ENCODE measurements at places on chromosomes 3 and 15.

DNA sequence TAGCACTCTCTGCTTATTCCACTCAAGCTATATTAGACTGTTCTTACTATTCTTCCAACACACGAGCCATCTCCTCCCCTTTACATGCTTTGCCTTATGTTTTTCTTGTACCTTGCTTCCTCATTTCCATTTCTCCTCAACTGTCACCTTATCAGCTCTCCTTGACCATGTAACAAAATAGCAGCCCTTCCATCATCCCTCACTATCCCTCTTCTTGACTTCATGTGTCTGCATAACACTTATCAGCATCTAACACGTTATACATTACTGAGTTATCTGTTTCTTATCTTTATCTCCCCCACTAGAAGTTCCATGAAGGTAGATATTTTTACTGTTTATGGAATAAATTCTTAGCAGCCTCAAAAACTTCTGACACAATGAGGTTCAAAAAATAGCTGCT is 45.3 kb downstream of the TRPM7 start:
- no peak for DNase-seq

DNA sequence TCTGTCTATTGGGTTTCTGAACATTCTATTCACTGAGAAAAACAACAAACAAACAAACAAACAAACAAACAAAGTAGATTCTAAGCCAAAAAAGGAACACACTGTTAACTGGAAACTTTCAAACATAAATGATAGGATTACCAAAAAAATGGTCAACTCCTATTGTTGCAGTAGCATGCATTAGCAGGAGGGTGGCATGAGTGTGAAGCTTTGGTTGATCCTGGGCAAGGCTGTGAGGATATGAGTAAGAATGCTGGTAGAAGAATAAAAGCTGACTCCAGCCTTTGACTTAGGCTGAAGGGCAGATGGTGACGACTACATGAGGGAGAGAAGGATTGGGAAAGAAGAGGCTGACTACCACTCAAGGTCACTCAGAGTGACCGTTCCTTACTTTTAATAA is 810.3 kb downstream of the VGLL3 start:
- DNase-seq: peak; percentile 41

GRCh38 chr3:16509721-16510619 is 3.5 kb downstream of the RFTN1 start:
- no peak for DNase-seq

DNA sequence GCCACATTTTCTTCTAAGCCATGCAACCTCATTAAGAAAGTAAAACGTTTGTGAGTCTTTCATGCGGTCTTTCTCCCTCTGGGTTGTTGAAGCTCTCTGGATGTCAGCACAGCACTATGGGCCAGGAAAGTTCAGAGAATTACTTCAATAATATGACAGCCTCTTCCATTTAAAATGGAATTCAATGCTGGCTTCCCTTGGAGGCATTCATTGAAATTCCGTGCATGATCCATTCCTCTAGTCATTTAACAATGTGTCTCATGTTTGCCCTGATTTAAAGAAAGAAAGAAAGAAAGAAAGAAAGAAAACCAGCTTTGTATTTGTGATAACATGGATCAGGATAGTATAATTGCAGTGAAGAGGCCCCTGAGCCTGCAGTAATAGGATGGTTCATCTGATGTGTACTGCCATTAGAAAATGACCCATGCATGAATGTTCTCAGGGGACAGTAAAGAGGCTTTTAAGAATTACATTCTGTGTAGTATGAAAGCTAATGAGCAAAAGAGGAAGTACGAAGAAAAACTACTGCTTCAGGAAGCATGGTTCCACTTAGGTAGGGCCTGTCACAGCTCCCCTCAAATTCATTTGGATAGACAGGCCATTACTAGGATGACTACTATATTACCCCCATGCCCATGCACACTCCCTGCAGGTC is 146.0 kb downstream of the ARPP21 start:
- DNase-seq: no peak

DNA sequence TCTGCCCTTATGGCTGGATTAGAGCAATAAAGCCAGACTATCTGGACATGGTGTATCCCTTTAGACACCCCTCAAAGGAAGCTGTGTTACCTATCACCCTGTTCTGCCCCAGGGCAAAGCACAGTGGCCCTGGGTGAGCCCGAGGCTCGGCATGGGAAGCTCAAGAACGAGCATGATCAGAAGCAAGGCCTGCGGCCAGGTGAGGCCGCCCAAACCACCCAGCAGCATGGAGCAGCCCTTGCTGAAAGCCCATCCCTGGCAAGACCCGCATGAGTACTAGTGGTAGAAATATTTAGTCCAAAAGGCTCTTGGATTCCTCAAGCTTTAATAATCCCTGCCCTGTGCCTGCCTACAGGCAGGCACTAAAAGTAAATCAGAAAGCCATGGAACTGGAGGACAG is 261.1 kb downstream of the MEX3B start:
- no peak for DNase-seq

DNA sequence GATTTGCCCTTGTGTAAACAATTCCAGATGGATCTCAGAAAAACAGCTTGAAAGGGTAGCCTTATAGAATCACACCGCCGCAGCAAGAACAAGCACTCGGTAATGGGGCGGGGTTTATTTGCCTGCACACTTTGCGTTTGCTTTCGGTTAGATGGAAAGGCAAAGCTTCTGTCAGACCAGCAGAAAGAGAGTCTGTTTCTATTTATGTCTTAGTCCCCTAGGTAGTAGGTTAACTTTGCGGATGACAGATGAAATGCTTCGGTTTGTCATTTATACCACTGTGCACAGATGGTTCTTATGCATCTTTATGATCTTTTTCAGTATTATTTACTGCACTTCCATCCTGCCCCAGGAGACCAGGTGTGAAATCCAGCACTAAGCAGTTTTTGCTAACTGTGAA is 62.2 kb downstream of the PYDC2 start:
- DNase-seq: no peak

- no peak for DNase-seq
Observed at GRCh38 chr3:179788996-179789395, 136.2 kb downstream of the USP13 start.

GRCh38 chr15:98658831-98659699 is 10.7 kb downstream of the IGF1R start:
- peak; percentile 63 for DNase-seq

DNA sequence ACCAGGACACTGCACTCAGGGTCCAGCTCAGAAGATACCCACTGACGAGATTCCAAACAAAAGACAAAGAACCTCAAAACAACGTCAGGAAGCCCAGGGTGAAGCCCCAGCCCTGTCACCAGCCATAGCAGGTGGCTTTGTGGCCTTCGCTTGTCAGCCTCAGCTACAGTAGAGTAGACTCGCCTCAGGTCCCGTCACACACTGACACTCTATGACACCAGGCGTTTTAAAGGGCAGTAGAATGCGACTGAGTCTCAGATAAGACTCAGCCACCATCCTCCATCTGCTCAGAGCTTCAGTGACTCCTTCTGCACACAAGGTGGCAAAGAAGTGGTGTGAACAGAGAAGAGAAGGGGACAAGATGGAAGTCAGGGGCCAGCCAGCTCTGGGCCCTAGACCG is 12.8 kb downstream of the RBPMS2 start:
- no peak for DNase-seq

GRCh38 chr3:139310474-139310933 is 33.3 kb upstream of the MRPS22 start:
- no peak for DNase-seq

DNA sequence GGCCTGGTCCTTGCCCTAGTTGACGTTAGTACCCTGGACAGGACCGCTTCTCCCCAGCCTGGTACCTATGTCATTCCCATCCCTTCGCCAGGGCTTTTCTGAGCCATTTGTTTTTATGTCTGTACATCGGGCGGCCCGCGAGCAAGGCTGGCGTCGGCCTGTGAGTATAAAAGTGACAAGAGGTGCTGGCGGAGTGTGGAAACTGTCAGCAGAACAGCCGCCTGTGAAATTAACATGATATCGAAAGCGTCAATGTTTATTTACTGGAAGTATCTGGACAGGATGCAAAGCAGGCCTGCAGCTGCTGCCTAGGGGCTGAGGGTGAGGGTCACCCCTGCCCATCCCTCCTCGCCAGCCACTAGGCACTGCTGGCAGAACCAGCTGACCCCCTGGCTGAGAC is 33.4 kb downstream of the LINGO1 start:
- no peak for DNase-seq

- no peak for DNase-seq
Observed at GRCh38 chr3:134625462-134625861, 25.4 kb downstream of the KY start.

DNA sequence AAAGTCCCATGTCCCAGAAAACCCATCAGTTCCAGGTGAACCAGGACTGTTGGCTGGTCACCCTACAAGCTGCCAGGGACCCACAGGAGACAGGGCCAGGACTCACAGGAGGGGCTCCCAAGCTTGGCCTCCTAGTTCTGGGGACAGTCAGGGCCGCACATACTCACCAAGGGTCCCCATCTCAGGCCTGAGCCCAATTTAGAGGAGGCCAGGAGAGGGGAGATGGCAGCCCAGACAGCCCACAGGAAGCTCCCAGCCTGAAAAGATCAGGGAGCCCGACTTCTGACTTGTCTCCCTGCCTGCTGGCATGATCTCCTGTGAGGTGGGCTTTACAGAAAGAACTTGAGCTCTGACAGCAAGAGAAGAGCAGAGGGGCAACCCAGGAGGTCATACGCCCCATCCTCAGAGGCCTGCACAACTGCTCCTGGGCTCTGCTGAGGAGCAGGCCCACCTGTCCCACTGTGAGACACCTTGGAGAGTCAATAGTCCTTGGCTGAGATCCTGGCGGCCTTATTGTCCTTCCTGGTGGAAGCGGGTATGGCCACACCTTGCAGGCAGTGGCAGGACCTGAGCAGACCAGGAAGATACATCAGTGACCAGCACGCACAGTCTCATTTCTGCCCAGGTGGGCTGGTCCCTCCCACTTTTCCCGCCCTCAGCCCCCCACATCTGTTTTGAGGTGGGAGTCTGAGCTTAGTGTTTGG is 2.5 kb upstream of the ISLR start:
- DNase-seq: no peak

GRCh38 chr3:185069037-185070030 is 83.5 kb downstream of the C3orf70 start:
- peak; percentile 73 for DNase-seq

DNA sequence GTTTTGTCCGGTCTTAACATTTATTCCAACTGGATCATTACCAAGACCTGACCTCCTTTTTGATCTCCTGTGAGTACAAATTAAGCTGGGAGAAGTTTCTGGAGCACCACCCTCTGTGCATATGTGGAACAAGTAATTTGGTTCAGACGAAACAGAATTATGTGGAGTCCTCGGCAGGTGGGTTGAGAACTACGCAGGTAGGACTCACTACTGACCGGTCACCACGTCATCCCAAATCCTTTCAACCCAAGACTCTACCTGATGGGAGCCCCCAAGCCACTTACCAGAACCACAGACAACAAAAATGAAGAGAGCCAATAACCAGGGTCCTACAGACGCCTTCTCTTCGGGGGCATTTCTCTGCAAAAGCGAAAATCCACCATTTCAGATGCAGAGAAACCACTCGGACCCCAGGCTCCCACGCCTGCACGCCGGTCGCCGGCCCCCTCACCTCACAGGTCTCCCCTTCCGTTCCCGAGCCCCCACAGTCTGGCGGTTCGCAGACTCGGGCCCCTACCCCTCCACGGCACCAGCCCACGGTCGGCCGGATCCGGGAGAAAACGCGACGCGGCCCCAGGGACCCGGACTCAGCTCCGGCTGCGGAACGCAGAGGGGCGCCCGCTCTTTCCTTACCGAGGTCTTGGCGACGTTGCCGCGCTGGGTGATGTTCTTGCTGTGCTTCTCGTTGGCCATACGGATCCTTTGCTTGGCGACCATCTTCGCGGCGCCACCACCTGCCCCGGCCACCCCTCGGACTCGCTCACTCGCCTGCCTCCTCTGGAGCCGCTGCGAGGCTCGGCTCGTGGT is 674 bp downstream of the SERP1 start:
- peak; percentile 21 for DNase-seq
